Kidney (tissue), 22 donors: ENCODE measurements at places on chromosomes 16 and 17. TPM values are rescaled to one million over a fixed set of nuclear protein-coding genes. Genes with fewer than 3 reads are reported as not detected.
A peak's percentile ranks its signal among the peaks of the same experiment; 100 is the strongest.

Gene MYH8
- 0.30 TPM for polyA plus RNA-seq

Gene HYDIN
- 1.8 TPM for polyA plus RNA-seq

Gene TM4SF5
- 31.3 TPM for polyA plus RNA-seq

Gene FNDC8
- polyA plus RNA-seq: not detected

Gene YBX2
- 3.3 TPM for polyA plus RNA-seq

Gene HOXB5
- 12.3 TPM for polyA plus RNA-seq

DNA sequence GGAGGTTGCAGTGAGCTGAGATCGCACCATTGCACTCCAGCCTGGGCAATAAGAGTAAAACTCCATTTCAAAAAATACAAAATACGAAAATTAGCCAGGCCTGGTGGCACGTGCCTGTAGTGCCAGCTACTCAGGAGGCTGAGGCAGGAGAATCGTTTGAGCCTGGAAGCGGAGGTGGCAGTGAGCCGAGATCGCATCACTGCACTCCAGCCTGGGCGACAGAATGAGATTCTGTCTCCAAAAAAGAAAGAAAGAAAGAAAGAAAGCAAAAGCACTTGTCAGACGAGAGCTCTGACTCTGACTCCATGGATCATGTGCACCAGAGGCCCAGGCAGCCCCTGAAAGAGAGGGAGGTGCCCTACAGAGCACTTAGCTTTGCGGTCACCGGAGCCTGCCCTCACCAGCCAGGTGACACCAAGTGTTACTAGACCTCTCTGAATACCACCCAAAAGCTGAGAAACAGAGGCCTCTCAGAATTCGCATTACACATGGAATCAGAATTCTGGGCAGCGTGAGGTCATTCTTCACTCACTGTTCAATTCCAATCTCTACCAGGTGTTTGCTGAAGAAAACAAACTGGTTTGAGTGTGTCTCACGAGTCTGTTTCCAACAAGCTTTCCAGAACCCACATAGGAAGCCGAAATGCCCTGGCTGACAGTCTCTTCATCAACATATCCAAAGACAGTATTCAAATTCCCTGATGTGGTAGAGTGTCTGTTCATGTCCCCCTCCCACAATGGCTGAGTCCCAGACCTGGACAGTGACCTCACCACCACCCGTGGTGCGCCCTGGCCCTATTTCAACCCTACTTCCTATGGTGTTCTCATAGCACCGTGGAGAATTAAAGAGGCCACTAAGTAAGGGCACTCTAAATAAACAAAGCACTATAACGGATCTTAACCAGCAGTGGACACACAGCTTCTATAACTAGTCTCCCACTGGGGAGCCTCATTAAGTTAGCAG lies 1.5 kb downstream of the FLCN start:
- no peak overlapping the region for H3K27ac ChIP-seq
- H3K4me3 ChIP-seq: peak overlapping the region; percentile 97
- no peaks in the 10 kb centered on the region for H3K4me1 ChIP-seq
- no peak for DNase-seq
- no peaks in the 10 kb centered on the region for H3K27me3 ChIP-seq

DNA sequence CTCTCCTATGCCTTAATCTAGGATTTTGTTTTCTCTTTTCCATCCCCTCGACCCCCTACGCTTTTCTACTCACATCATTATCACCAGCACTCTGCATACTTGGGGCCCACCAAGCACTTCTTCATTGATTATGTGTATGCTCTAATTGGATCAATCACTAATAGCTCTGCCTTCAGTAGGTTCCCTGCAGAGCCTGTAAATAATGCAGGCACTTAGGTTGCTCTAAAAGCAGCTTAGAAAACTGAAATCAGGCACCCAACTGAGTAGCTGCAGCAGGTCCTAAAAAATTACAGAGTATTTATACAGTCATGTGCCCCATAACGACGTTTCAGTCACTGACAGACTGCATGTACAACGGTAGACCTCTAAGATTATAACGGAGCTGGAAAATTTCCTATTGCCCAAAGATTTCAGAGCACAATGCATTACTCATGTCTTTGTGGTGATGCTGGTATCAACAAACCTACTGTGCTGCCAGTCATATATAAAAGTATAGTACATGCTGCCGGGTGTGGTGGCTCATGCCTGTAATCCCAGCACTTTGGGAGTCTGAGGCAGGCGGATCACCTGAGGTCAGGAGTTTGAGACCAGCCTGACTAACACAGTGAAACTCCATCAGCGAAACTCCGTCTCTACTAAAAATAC lies 280.4 kb downstream of the HS3ST3B1 start:
- no peaks in the 10 kb centered on the region for H3K27me3 ChIP-seq
- DNase-seq: no peak
- H3K4me3 ChIP-seq: no peak overlapping the region
- no peaks in the 10 kb centered on the region for H3K4me1 ChIP-seq
- no peaks in the 10 kb centered on the region for H3K36me3 ChIP-seq

DNA sequence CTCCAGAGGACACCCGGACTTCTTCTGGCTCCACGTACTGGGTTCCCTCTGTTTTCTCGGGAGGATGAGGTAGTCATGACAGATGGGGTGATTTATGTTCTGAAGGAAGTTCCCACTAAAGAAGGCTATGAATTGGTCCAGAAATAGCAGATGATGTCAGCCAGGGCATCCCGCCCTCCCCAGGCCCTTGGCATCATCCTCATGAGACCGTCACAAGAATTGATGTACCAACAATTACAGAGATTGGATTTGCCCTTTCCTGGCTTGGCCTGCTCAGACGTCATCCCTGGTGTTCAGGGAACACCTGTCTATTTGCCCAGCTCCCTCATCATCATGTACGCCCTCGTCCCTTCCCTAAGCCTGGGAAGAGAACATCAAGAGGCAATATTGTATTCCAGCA lies 102.8 kb upstream of the CCL1 start:
- no peaks in the 10 kb centered on the region for H3K4me1 ChIP-seq
- H3K4me3 ChIP-seq: no peak overlapping the region
- DNase-seq: no peak
- no peak overlapping the region for H3K27ac ChIP-seq
- H3K36me3 ChIP-seq: no peaks in the 10 kb centered on the region
- H3K27me3 ChIP-seq: no peaks in the 10 kb centered on the region

- no peaks in the 10 kb centered on the region for H3K27me3 ChIP-seq
- H3K36me3 ChIP-seq: no peaks in the 10 kb centered on the region
- H3K4me3 ChIP-seq: no peak overlapping the region
- DNase-seq: no peak
- H3K4me1 ChIP-seq: no peaks in the 10 kb centered on the region
- H3K27ac ChIP-seq: no peak overlapping the region
Measured at GRCh38 chr16:13061691-13062090, 160.3 kb downstream of the SHISA9 start.

- H3K36me3 ChIP-seq: no peaks in the 10 kb centered on the region
- peak overlapping the region; percentile 37 for H3K27ac ChIP-seq
- DNase-seq: no peak
- no peaks in the 10 kb centered on the region for H3K27me3 ChIP-seq
- no peaks in the 10 kb centered on the region for H3K4me1 ChIP-seq
Measured at GRCh38 chr17:74521701-74522201, 9.5 kb downstream of the CD300LB start.

DNA sequence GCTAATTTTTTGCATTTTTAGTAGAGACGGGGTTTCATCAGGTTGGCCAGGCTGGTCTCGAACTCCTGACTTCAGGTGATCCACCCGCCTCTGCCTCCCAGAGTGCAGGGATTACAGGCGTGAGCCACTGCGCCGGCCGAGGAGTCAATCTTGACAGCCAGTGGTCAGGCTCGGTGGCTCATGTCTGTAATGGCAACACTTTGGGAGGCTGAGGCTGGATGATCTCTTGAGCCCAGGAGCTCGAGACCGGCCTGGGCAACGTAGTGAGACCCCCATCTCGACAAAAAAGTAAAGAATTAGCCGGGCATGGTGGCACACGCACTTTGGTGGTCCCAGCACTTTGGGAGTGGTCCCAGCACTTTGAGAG lies 608 bp upstream of the PGS1 start:
- no peaks in the 10 kb centered on the region for H3K36me3 ChIP-seq
- H3K4me3 ChIP-seq: peak overlapping the region; percentile 94
- H3K27ac ChIP-seq: peak overlapping the region; percentile 83

GRCh38 chr17:1058423-1059130 lies 61.6 kb downstream of the TIMM22 start:
- no peaks in the 10 kb centered on the region for H3K4me1 ChIP-seq
- peaks cover 7% of the 10 kb centered on the region for H3K36me3 ChIP-seq
- H3K4me3 ChIP-seq: no peak overlapping the region
- no peaks in the 10 kb centered on the region for H3K27me3 ChIP-seq
- H3K27ac ChIP-seq: no peak overlapping the region

- peak overlapping the region; percentile 78 for H3K27ac ChIP-seq
- H3K4me3 ChIP-seq: no peak overlapping the region
- H3K4me1 ChIP-seq: peaks cover 48% of the 10 kb centered on the region
- H3K27me3 ChIP-seq: no peaks in the 10 kb centered on the region
- peak; percentile 28 for DNase-seq
Measured at GRCh38 chr16:81477697-81478693, 33.4 kb downstream of the CMIP start.

DNA sequence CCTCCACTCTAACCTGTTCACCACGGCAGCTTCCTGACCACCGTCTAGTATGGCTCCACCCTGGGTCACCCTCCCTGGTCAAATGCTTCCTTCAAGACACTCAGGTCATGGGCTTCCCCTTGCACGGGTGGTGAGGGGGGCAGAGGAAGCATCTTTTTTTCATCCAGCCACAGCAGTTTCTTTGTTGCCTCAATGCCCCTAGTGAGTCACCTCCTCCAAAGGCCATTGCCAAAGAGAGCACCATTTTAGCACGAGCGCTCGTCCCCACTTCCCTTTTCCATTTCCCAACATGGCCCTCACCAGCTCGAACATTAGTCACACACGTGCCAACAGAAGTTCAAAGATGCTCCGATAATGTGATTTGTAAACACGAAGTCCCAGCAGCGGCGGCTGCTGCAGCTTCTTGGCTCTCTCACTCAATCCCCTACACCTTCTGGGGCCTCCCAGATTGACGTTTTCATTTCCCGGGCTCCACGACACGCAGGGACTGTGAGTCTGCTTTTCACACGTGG lies 134.6 kb downstream of the GAS7 start:
- no peaks in the 10 kb centered on the region for H3K4me1 ChIP-seq
- no peak for DNase-seq
- H3K27ac ChIP-seq: no peak overlapping the region
- H3K4me3 ChIP-seq: no peak overlapping the region
- no peaks in the 10 kb centered on the region for H3K36me3 ChIP-seq
- H3K27me3 ChIP-seq: no peaks in the 10 kb centered on the region

DNA sequence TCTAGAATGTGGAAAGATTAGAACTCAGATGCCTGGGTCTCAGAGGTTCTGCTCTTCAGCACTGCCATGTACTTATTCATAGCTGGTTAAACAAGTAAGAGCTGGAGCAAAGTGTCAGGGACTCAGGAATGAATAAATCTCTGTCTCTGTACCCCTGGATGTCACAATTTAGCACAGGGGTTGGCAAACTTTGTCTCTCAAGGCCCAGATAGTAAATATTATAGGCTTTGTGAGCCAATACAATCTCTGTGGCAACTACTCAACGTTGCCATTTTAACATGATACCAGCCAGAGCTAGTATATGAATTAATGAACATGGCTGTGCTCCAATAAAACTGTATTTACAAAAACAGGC lies 220.3 kb upstream of the MON1B start:
- no peak overlapping the region for H3K27ac ChIP-seq
- no peak for DNase-seq
- H3K36me3 ChIP-seq: no peaks in the 10 kb centered on the region
- H3K4me1 ChIP-seq: no peaks in the 10 kb centered on the region
- H3K27me3 ChIP-seq: no peaks in the 10 kb centered on the region

DNA sequence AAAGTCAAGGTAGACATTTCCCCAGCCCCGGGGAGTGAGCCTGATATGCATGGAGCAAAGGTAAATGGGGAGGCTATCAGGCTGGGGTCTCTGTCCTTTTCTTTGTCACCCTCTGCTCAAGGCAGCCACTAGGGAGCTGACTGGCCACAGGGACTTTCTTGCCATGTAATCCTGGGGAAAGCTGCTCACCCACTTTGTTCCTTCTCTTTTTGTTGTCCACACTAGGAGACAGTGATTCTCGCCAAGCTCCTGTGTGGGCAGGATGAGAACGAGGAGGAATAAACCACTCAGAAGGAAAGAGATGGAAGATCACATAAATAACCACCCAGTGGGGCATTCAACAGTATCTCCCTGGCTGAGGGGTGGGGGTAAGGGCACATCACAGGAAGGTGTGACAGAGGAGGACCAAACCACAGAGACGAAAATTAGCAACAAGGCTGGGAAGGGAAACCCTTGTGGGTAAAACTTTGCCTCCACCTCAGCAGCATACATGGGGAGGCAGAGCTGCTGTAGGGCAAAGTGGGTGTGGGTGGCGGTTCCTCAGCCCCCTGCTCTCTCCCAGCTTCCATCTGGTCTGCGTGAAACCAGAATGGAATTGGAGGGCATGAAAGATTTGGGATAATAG lies 26.2 kb upstream of the CCL1 start:
- DNase-seq: no peak
- no peaks in the 10 kb centered on the region for H3K36me3 ChIP-seq
- H3K27ac ChIP-seq: no peak overlapping the region
- no peaks in the 10 kb centered on the region for H3K4me1 ChIP-seq
- H3K27me3 ChIP-seq: no peaks in the 10 kb centered on the region
- H3K4me3 ChIP-seq: no peak overlapping the region

DNA sequence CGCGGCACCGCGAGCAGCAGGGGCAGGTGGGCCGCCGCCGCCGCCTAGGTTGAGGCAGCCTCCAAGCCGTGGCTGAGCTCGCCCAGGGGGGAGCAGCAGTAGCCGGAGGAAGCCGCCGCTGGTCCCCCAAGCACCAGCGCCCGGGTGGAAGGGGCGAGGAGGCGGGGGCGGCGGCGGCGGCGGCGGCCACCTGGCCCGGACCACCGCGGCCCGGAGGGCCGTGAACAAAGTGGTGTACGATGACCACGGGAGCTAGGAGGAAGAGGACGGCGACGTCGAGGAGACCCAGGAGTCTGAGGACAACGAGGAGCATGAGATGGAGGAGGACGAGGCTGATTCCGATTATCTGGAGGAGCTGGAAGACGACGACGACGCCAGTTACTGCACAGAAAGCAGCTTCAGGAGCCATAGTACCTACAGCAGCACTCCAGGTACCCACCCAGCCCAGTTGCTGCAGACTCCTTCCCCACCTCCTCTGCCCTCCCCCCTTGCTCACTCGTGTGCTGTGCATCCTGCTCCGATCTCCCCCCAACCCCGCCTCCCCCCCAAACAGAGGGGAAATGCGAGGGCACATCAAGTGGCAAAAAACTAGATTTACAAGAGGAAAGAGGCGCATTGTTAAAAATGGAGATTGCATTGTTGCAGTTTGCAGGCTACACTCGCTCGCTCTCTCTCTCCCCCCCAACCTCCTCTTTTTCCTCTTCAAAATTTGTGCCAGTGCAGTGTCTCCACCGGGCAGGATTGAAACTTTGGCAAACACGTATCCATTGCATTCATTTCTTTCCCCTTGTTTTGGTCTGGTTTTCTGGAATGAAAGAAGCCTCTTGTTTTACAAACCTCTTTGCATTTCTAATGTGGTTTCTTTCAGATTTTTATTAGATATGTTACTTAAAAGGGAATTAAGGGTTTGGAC lies 41.8 kb upstream of the AMZ2 start:
- no peaks in the 10 kb centered on the region for H3K27me3 ChIP-seq
- H3K27ac ChIP-seq: no peak overlapping the region
- H3K4me1 ChIP-seq: no peaks in the 10 kb centered on the region
- no peaks in the 10 kb centered on the region for H3K36me3 ChIP-seq
